Right lung (tissue), 10 donors: ENCODE measurements at places on chromosomes 11 and 22. TPM values are rescaled to one million over a fixed set of nuclear protein-coding genes. Genes with fewer than 3 reads are reported as not detected.

CRYAB gene
- polyA plus RNA-seq: 29.6 TPM

DNA sequence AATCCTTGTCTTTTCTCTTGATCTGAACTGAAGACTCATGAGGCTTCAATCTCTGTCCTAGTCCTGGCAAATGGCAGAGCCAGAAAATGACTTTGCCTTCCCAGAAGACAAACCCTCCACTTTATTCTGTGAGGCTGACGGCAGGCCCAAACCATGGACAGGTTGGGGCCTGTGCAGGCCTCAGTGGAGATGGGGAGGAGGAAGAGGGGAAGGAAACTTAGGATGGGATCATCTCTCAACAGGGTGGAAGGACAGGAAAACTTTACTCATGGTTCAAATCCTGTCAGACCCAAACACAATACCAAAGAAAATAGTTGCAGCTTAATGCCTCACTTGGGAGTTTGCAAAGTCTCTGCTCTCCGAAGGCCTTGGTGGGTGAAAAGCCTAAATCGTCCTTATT is 9.8 kb downstream of the RPL27A start:
- no peak for DNase-seq

DNA sequence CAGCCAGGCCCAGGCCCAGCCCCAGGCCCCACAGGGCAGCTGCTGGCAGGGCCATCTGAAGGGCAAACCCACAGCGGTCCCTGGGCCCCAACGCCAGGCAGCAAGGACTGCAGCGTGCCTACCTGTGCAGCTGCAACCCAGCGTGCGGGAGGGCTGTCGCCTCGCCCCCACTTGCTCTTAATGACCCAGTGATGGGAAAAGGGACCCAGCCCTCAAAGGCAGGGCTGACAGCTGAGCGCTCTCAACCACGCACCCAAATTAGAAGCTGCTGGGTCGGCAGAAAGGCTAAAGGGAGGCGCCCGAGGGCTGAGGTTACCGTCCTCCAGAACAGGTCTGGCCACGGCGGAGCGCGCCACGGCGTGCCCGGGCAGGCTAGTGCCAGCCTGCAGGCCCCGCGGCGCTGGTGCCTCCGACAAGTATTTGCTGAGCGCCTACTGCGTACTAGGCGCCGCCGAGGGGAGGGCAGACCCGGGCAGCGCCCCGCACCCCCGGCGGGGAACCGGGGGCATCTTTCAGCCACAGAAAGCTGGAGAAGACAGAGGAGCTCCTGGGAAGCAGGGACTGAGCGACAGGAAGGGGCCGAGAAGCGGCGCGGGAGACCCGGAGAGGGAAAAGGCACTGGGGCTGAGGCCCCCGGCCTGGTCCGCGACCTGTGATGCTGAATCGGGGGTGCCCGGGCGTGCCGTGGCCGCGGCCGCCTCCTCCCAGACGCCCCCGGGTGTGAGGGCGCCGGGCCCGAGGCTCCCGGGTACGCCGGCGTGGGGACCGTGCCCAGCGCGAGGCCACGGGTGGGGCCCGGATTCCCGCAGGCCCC is 773 bp downstream of the HRAS start:
- no peak for DNase-seq

CELF1 gene
- polyA plus RNA-seq: 92.9 TPM
